Bladder microvascular endothelial cell (primary cell): ENCODE measurements at places on chromosomes 13 and 19. TPM values are rescaled to one million over a fixed set of nuclear protein-coding genes. Genes with fewer than 3 reads are reported as not detected.

Gene CACNG7
- total RNA-seq: not detected in 2 replicates

Gene POLD1
- 65.4 and 79.4 TPM in 2 replicates for total RNA-seq

Gene EFNA2
- total RNA-seq: 0.19 TPM in 1 of 2 replicates, not detected in the other

Gene DHDH
- not detected in 2 replicates for total RNA-seq

Gene LILRB5
- total RNA-seq: not detected in 2 replicates

Gene ARHGAP33
- 2.1 and 4.0 TPM in 2 replicates for total RNA-seq

Gene WASF3
- 5.2 and 28.9 TPM in 2 replicates for total RNA-seq

Gene KLK3
- total RNA-seq: 0.16 TPM in 1 of 2 replicates, not detected in the other

Gene SYT3
- total RNA-seq: 0.19 TPM in 1 of 2 replicates, not detected in the other

Gene FFAR3
- total RNA-seq: 0.19 TPM in 1 of 2 replicates, not detected in the other

Gene PNMA8A
- 0.19 TPM in 1 of 2 replicates, not detected in the other for total RNA-seq

Gene ZNF723
- not detected in 2 replicates for total RNA-seq

Gene TLE6
- 0.97 and 3.0 TPM in 2 replicates for total RNA-seq

Gene NXNL1
- not detected in 2 replicates for total RNA-seq

Gene THSD8
- total RNA-seq: not detected in 2 replicates

Gene FXYD1
- not detected in 2 replicates for total RNA-seq

Gene FAM216B
- not detected in 2 replicates for total RNA-seq

Gene CLEC17A
- 0.06 TPM in 1 of 2 replicates, not detected in the other for total RNA-seq

Gene KASH5
- total RNA-seq: not detected in 2 replicates

Gene TMIGD2
- total RNA-seq: not detected in 2 replicates

Gene HIF3A
- total RNA-seq: 11.0 and 41.9 TPM in 2 replicates

Gene VSTM1
- total RNA-seq: not detected in 2 replicates

Gene ZNF439
- total RNA-seq: 1.8 and 2.3 TPM in 2 replicates

Gene ZNF813
- 3.1 and 4.6 TPM in 2 replicates for total RNA-seq

Gene IGFL3
- total RNA-seq: 0.19 TPM in 1 of 2 replicates, not detected in the other

Gene DMWD
- 16.4 and 40.8 TPM in 2 replicates for total RNA-seq

Gene NDFIP2
- total RNA-seq: 12.5 and 19.2 TPM in 2 replicates

Gene CEACAM1
- total RNA-seq: 1.1 and 41.8 TPM in 2 replicates

Gene WDR87
- not detected in 2 replicates for total RNA-seq

Gene CBY2
- total RNA-seq: not detected in 2 replicates

Gene ZNF548
- total RNA-seq: 10.2 and 16.0 TPM in 2 replicates

Gene ZNF787
- total RNA-seq: 27.1 and 32.4 TPM in 2 replicates

Gene C5AR2
- not detected in 2 replicates for total RNA-seq

Gene MEIS3
- total RNA-seq: 0.13 and 0.65 TPM in 2 replicates

Gene INSL3
- total RNA-seq: not detected in 2 replicates

Gene LILRA6
- total RNA-seq: not detected in 2 replicates

Gene SHC2
- 1.8 and 15.8 TPM in 2 replicates for total RNA-seq

Gene EDDM13
- 1.4 TPM in 1 of 2 replicates, not detected in the other for total RNA-seq

Gene KLK5
- not detected in 2 replicates for total RNA-seq

Gene PRR12
- 2.3 and 4.5 TPM in 2 replicates for total RNA-seq

Gene ZC3H4
- total RNA-seq: 7.4 and 17.5 TPM in 2 replicates
